RPMI8226 (cell line): ENCODE measurements at places on chromosomes 3 and 15.

DNA sequence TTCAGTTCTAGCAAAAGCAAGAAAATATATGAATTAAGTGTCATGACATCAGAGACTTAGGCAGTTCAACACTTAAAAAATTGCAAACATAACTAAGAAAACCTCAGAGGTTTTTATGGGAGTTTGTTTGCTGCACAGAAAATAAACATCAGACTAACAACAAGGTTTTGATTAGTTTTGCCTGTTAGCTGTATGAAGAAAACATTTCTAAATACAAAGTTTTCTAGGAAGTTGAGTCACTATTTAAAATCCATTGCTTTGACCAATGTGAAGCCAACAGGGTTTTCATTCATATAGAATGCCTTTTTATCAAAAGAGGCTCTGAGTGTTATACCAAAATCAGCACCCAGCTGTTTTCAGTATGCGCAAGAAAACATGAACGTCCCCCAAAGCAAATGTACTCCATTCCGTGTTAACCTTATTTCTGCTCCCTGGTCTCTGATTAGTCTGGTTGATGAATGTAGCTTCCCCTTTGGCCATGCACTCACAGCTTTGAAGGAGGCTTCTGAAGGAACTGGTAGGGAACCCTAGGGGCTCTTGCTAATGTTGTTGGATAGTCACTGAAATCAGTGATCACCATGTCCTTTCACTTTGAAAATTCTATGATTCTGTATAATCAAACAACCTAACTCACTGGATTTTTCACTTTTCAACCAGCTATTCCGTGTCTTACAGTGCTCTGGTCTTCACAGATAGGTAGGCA, 89.6 kb upstream of the TSEN2 start:
- DNase-seq: no peak

DNA sequence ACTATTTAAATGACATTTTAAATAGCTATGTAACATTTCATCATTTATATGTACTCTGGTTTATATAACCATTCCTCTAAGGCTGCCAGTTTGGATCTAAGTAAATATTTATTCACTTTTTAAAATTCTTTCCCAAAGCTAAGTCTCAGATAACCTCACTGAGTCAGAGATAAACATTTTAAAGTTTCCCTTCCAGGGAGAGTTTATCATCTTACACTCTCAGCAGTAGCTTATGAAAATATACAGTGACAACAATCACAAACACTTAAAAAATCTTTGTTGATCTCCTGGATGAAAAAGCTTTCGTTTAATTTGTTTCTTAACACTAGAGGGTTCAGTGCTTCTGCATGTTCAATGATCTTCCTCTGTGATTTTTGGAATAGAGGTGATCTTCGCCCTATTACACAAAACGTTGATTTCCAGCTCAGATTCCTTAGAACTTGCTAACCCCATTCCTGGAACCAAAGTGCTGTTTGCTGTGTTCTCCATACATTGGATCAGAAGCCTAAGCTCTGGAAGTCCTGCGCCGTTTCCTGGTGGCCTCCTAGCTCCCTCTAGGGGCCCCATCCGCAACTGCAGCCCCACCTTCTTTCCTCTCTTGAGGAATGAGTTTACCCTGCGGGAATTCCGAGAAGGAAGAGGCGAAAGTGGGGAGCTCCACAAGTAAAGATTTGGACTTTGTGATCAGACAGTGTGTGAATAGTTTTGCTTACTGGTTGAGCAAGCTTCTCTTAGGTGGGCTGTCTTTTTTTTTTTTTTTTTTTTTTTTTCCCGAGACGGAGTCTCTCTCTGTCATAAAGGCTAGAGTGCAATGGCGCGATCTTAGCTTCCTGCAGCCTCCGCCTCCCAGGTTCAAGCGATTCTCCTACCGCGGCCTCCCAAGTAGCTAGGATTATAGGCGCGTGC, 29.3 kb upstream of the SACM1L start:
- peak; percentile 42 for DNase-seq

DNA sequence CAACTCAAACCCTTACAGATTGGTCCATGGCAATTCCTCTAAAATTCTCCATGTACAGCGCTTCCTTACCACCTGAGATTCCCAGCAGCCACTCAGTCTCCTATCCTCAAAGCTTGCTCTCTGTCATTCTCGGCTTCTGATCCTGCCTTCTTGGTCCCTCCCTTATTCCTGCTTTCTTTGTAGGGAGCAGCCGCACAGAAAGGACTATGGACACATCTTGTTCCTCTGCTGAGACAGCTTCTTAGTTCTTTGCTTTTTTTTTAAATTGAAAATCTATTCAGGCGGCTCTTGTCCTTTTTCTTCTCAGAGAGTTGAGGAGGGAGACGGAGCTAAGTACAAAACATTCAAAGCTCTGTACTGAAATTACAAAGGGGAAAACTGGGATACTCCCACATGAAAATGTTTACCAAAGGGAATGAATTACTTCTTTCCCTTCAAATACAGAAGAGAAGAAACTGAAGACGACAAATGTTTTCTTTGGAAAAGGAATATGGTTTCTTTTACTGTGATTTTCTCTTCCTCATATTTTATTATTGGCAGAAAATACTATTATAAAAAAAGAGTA, 285.1 kb downstream of the IL20RB start:
- no peak for DNase-seq

- no peak for DNase-seq
Observed at GRCh38 chr15:40932649-40933516, 3.7 kb downstream of the DLL4 start.

- DNase-seq: no peak
Observed at GRCh38 chr3:166902374-166902773, 477.7 kb downstream of the ZBBX start.

DNA sequence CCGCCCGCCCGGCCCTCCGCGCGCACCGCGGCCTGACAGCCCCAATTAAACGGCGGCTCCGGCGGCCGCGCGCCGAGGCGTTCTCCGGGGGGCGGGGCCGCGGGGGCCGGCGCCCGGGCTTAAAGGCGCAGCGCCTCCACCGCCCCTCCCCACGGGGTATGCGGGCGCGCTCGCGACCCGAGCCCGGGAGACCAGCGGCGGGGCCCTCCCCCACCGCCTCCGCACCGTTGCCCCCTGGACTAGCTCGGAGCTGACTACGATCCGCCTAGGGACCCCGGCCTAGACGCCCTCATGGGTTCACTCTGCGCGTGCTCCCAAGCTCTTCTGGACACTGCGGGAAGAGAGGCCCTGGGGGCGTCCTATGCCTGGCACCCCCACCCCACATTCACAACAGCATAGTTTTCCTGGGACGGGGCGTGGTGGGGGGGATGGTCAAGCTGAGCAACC, at the start of gene DUSP7:
Gene DUSP7 (minus strand): TSS at position 51 of the 447 bp plus-strand sequence. CDS start 205 bp downstream, outside the sequence.
- peak; percentile 87 for DNase-seq
